ENCODE measurements at places on chromosomes 16 and 17.

DNA sequence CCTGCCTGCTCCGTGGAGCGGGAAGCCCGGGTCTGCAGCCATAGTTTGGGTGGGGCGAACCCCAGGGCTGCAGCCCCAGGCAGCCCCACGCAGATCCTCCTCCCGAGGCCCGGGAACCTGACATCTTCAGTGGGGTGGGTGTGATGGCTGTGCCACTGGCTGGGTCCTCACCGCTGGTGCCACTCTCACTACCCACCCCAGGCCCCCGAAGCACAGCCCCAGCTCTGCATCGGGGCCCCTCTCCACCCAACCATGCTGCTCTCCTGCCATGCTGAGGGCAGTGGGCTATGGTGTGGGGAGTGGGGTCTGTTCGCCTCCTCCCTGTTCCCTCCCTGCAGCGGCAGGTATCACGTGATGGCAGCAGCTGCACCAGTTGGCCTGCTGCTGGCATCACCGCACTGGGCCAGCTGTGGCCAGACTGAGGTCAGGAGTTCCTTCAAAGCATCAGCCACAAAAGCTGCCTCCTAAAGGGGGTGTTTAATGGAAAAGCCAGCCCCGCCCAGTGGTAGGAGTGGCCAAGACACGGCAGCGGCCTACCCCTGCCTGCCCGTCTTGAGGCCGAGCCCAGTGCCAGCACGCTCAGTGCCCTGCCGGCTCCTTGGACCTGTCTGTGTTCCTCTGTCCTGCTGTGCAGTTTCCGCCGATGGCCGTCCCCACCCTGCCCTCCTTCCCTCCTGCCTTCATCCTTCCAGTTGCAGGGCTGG is 10.8 kb downstream of the KCTD5 start:
- DNase-seq = no peak

- no peak for DNase-seq
Observed at GRCh38 chr17:72097144-72097543, 23.7 kb upstream of the SOX9 start.

- no peak for DNase-seq
Observed at GRCh38 chr17:64778240-64779097, 116.4 kb upstream of the SMURF2 start.

DNA sequence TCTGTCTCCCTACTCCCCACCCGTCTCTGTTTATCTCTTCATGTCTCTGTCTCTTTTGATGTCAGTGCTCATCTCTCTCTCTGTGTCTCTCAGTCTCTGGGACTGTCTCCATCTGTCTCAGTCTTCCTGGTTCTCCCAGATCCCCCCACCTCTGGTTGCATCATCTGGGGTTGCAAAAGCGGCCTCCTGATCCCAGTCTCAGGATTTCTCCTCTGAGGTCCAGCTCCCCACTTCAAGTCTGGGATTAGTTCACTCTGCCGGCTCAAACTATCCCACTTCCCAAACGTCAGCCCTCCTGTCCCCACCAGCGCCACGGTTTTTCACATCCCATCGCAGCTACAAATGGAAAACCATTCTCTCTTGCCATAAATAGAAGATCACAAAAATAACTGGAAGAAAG is 9.0 kb downstream of the TEKT5 start:
- no peak for DNase-seq

Measured in right renal pelvis (tissue), 4 donors.